NCI-H187 treated with DMSO at 0.1 percent for 48 hours (cell line): ENCODE measurements at places on chromosomes 1 and 21.

DNA sequence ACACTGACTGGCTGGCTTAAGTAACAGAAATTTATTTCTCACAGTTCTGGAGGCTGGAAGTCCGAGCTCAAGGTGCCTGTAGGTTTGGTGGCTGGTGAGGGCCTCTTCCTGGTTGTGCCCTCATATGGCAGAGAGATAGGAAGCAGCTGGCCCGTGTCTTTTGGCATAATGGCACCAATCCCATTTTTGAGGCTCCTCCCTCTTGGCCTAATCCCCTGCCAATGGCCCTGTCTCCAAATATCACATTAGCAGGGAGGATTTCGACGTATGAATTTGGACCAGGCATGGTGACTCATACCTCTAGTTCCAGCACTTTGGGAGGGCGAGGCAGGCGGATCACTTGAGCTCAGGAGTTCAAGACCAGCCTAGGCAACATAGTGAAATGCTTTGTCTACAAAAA is 37.4 kb downstream of the AGPAT3 start:
- no peak for DNase-seq

DNA sequence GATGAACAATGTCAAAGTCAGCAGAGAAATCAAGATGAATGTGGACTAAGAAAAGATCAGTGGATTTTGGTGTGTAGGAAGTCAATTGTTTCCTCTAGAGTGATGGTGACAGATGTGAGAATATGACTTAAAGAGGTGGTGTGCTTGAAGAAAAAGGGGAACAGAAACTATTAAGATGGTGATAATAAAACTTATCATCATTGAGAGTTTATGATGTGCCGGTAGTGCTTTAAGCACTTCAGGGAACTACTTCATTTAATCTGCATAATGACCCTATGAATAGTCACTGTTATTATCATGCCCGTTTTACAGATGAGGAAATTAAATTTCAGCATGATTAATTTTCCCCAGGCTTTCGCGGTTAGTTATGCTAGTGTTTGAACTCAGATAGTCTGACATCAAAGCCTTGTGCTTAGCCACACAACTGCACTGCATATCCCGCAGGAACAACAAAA is 246.9 kb upstream of the LRRC7 start:
- DNase-seq, result no peak

- no peak for DNase-seq
Observed at GRCh38 chr1:89682611-89683010, 49.7 kb downstream of the LRRC8C start.

DNA sequence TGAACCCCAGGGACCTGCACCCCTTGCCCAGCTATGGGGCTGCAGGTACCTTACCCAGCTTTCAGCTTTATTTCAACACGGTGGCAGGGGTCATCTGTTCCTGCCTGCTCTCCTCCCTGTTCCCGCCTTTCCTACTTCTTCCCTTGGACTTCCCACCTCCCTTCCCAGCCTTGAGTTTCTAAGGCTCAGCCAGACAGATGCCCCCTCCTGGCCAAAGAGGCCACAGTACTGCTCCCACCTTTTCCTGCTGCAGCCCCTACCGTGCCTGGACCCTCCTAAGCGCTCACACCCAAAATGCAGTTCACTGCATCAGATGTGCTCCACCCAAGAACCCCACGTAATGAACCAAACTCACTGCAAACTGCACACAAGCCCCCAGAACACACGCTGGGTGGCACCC is 7.7 kb downstream of the NOC2L start:
- no peak for DNase-seq

- no peak for DNase-seq
Observed at GRCh38 chr1:225143001-225143400, 213.5 kb downstream of the DNAH14 start.

- DNase-seq, result no peak
Observed at GRCh38 chr1:218351391-218352074, 6.4 kb downstream of the TGFB2 start.

DNA sequence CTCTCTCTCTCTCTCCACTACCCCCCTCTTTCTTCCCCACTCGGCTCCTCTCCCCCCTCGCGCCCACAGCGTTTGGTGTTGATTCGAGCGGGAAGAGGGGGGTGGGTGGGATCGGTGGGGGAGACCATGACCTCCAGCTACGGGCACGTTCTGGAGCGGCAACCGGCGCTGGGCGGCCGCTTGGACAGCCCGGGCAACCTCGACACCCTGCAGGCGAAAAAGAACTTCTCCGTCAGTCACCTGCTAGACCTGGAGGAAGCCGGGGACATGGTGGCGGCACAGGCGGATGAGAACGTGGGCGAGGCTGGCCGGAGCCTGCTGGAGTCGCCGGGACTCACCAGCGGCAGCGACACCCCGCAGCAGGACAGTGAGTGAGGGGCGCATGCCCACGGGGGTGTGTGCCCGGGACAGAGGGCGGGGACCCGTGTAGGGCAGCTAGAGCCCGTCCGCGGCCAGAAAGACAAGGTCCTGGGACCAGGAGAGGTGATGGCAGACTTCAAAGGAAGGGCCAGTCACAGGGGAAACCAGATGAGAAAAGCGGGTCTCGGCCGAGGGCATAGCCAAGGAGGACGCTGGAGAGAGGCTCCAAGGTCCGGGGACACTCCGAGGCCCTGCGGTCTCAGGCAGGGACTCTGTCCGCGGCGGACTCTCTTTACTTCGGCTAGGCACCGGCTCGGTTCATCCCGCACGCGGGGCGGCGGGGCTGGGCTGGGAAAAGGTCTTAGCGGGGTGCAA is at the start of gene PRRX1:
PRRX1 (plus strand) TSS at position 39 of the 735 bp plus-strand sequence; CDS start at position 127, 88 bp downstream.
- no peak for DNase-seq

GRCh38 chr1:229736376-229736775 is 110.3 kb downstream of the URB2 start:
- DNase-seq, result no peak

DNA sequence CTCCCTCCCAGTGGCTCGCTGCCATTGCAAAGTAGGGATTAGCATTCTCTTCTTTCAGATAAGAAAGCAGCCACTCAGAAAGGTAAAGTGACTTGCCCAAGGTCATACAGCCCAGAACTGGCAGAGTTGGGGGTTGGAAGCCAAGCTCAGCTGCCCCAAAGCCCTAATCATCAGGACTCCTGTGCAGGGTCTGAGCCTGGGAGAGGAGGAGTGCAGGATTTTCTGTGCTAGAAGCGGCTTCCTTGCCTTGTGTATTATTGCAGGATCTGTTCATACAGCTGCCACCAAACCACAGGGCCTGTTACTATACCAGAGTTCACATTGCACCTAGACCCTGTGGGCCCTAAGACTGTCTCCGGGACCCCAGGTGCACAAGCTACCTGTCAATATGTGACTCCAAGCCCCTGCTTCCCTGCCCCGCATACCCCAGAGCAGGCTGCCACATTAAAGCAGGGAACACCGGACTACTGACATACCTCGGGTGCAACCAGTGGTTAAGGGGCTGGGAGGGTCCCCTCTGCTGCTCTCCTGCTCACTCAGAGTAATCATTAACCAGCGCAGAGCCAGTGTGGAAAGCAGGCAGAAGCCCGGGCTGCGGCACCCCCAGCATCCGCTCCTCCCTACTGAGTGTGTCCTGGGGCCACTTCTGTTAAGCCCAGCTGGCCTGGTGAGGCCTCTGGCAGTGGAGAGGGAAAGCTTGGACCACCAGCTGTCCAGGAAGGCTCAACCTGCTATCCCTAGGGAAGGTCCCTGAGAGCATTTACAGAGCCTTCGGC is 15.8 kb downstream of the HSPG2 start:
- DNase-seq, result no peak

GRCh38 chr1:36128126-36128904 is 3.3 kb upstream of the COL8A2 start:
- no peak for DNase-seq

DNA sequence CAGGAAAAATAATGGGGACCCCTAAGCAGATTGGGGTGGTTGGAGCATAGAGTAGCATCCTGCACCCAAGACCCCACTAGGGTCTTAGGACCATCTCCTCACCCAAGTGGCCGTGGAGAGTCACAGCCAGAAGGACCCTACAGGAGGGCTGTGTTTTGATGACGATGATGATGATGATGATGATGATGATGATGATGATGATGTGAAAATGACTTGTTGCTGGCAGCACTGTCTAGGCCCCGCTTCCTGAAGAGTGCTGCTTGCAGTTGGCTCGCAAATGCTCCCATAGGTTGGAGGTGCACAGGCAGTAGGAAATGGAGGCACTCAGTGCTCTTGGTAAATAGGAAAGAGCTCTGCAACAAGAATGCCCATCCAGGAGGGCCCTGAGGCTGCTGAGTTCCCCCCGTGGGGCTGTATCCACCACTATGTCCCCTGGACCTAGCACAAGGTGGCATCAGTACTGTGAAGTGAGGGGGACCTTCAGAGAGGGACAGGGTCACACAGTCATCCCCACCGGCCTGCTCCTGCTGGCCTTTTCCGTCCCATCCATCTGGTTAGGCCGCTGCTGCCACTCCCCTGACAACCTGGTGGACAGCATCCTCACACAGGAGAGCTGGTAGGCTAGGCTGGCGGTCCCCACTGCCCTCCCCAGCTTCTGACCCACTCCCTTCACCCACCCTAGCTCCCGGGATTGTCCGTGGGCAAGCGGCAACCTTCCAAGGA is 139.6 kb downstream of the FOXD2 start:
- no peak for DNase-seq

DNA sequence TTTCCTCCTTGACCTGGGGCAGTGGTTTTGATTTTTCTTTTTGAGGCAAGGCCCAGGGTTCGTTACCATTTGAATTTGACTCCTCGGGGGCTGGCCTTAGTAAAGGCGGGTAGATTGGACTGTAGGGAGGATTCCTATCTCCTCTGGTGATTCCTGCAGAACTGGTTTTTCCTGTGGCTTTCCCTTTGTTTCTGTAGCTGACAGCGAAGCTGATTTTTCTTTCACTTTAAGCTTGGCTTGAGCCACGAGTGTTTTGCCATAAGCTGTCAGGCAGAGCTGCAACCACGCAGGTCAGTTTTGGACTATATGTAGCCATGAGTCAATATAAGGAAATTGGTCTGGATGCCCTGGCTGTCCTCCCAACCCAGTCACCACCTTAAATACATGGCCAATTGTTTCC is 28.7 kb upstream of the KCNJ15 start:
- no peak for DNase-seq

- no peak for DNase-seq
Observed at GRCh38 chr1:157132616-157133167, 5.5 kb downstream of the ETV3 start.

- no peak for DNase-seq
Observed at GRCh38 chr1:6673816-6674398, 27.7 kb downstream of the DNAJC11 start.

DNA sequence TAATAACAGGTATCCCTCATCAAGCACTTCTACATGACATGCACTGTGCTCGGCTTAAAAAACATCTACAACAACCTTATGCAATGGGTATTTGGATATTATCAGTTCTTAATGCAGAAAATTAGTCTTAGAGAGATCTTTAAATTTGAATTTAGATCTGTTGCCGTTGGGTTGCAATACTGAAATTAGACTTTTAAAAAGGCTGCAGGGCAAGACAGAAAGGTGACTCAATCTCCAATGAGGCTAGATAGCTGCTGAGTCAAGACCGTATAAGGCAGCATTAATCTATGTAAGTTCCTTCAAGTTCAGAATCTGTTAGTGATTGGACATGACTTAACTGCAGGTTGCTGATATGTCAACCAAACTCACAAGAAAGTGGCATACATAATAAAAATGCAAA is 37.3 kb downstream of the OLFM3 start:
- DNase-seq, result no peak

DNA sequence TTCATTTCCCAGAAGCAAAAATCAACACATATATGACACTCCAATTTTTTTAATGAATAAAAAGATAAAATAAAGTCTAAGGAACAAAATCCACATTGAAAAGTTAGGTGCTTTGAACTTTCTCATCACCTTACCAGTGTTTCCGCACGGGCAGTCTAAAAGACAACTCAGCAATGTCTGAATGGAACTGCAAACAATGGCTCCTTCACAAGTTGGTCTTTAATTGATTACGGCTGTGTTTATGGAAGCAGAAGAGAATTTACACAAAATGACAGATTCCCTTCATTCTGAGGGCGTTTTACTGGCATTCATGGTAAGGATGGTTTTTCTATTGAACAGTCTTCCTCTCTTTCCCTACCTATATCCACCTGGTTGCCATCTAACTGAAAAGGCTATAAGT is 65.0 kb upstream of the RNPC3 start:
- no peak for DNase-seq

- DNase-seq, result no peak
Observed at GRCh38 chr1:33502726-33503125, 30.3 kb downstream of the ZSCAN20 start.

DNA sequence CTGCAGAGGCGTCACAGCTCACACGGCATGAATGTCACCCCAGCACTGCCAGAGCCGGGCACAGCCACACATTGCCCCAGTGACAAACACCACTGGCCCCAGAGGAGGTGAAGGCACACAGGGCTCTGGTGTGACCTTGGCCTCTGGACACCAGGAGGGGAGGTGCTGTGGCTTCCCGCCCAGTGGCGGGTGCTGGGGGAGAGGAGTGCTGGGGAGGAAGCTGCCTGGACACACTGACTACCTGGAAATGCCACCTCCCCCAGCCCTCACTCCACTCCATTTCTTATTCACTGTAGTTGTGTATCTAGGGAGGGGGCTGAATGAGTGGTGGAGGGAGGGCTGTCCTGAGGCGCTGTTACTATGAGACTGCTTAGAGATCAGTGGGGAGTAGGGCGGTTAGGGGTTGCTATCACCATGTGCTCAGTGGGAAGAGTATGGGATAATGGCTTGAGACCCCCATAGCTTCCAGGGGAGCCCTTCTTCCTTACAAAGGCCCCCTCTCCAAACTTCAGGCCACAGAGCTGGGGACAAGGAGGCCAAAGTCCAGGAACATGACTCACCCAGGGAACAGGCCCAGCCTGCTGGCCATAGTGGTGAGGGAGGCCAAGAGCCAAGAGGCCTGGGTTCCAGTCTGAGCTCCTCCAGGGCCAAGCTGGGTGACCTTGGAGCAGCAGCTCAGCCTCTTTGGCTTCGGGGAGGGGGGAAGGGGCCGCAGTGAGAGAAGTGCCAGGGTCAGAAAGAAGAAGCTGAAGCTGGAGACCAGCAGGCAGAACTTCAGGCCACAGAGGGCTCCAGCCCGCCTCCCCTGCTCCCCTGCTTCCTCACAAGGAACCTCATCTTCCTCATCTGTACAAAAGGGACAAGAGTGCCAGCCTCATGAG is 40.1 kb downstream of the AHDC1 start:
- DNase-seq, result no peak

DNA sequence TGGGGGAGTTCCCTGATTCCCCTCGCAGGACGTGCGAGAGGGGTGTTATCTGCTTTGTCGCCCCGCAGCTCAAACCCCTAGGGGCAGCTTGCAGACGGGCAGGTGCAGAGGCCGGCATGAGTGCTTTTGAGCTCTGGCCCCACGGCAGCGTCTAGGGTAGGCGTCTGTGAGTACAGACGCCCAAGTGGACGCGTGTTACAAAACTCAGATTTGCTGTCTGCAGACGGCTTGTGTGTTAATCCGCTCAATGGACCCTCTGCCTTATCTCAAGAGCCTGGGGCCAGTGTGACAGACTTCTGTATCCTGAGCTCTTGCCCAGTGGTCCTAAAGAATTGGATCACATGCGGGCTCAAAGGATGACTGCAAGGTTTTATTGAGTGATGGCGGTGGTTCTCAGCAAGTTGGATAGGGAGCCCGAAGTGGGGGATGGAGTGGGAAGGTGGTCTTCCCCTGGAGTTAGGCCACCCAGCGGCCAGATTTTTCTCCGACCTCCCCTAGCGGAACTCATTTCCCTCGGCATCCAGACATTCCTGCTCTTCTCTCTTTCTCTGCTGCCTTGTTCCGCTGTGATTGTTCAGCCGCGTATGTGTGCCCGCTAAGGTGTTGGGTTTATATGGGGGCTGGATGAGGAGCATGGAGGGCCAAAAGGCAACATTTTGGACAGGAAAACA is 9.4 kb downstream of the CFHR4 start:
- no peak for DNase-seq

- DNase-seq, result no peak
Observed at GRCh38 chr1:234893725-234894630, 234.7 kb downstream of the TOMM20 start.

GRCh38 chr1:98981917-98982513 is 22.6 kb downstream of the PLPPR5 start:
- no peak for DNase-seq
